Activated B cell treated with CpG ODN at 0.5 μM for 24 hours (primary cell): ENCODE measurements at places on chromosomes 11 and 22. TPM values are rescaled to one million over a fixed set of nuclear protein-coding genes. Genes with fewer than 3 reads are reported as not detected.

GRCh38 chr22:29298641-29299040 lies 7.8 kb upstream of the GAS2L1 start:
- DNase-seq = no peak
- H3K27me3 ChIP-seq = no peaks in the 10 kb centered on the region
- peaks cover 71% of the 10 kb centered on the region for H3K36me3 ChIP-seq
- no peak overlapping the region for H3K27ac ChIP-seq

- H3K36me3 ChIP-seq = no peaks in the 10 kb centered on the region
- H3K27ac ChIP-seq = no peak overlapping the region
- no peak overlapping the region for H3K4me3 ChIP-seq
Measured at GRCh38 chr11:56333156-56333555, 12.7 kb upstream of the OR8K1 start.

- H3K4me1 ChIP-seq = peaks cover 5% of the 10 kb centered on the region
- H3K4me3 ChIP-seq = no peak overlapping the region
- no peaks in the 10 kb centered on the region for H3K27me3 ChIP-seq
- no peak overlapping the region for H3K27ac ChIP-seq
Measured at GRCh38 chr11:75797116-75797515, 17.9 kb upstream of the UVRAG start.

DNA sequence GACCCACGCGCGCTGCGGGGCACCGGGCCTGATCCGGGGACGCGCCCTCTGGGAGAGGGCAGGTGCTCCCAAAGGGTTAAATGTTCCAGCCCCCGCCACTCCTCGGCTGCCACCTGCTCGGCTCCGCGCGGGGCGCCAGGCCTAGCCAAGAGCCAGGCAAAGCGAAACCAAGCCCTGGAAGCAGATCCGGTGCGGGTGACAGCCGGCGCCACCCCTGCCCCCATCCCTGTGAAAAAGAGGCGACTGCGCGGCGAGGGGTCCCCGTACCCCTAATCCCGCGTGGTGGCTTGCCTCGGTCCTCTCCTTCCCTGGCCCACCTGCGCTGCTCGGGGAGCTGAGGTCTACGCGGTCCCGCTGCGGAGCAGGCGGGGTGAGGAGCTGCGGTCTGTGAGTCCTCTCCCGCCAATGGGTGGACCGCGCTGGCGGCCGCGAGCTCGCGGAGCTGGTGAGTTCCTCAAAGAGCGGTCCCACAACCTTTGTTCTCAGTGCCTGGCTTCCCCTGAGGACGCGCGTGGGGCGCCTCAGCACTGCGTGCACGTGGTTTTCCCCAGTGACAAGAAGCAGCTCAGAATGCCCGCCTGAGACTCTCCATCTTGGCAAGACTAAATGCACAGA lies at the start of gene ME3:
TSS of gene ME3 (minus strand) at position 610 of the 615 bp plus-strand sequence.
- H3K36me3 ChIP-seq = no peaks in the 10 kb centered on the region
- H3K4me1 ChIP-seq = peaks cover 10% of the 10 kb centered on the region
- H3K27ac ChIP-seq = no peak within 1 kb of the TSS
- H3K27me3 ChIP-seq = peaks cover 36% of the 10 kb centered on the region
- DNase-seq = no peak
- peak within 1 kb of the TSS; percentile 74 for H3K4me3 ChIP-seq

The GP1BB gene
- total RNA-seq = not detected in 2 replicates

The PRG3 gene
- total RNA-seq = not detected in 2 replicates

The ZDHHC24 gene
- 14.6 and 19.0 TPM in 2 replicates for total RNA-seq

The VSIG2 gene
- 0.20 TPM in 2 replicates for total RNA-seq

The LPXN gene
- 279 and 284 TPM in 2 replicates for total RNA-seq
